ENCODE measurements at places on chromosomes 1 and 21.

DNA sequence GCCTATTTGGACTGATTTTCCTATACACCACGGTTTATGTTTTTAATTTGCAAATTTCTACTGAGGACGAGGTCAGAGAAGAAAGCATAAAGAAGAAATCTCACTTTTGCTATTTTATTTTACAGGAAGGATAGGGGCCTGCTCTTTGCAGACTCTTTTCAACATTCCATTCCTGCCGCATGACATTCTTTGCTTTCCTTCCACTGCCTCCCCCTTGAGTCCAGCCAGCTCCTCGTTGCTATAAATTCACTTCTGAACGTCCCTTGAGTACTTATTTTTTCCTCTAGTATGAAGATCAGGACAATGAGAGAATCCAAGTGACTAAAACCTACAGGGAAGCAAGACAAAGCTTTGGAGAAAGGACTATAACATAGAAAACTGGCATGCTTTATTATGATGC, 53.4 kb upstream of the PTGFR start:
- no peak for DNase-seq

DNA sequence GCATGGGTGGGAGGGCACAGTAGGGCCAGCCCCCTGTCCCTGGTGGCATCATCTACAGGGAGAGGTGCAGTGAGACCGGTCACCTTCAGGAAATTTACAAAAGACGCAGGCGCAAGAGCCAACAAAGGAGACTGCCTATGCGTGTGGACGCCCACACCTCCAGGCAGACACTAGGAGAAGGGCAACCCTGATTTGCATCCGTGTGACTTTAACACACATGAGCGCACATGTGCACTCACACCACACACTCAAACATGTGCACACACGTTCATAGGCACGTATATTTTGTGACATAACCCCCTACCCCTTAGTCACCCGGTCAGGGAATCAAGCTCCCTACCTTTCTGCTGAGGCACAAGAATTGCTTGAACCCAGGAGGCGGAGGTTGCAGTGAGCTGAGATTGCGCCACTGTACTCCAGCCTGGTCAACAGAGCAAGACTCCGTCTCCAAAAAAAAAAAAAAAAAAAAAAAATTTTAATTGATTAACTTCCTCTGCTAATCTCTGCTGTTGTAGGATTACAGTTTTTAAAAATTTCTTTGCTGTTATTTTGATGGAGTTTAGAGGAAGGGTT, 84.7 kb upstream of the SLC25A33 start:
- DNase-seq: no peak

DNA sequence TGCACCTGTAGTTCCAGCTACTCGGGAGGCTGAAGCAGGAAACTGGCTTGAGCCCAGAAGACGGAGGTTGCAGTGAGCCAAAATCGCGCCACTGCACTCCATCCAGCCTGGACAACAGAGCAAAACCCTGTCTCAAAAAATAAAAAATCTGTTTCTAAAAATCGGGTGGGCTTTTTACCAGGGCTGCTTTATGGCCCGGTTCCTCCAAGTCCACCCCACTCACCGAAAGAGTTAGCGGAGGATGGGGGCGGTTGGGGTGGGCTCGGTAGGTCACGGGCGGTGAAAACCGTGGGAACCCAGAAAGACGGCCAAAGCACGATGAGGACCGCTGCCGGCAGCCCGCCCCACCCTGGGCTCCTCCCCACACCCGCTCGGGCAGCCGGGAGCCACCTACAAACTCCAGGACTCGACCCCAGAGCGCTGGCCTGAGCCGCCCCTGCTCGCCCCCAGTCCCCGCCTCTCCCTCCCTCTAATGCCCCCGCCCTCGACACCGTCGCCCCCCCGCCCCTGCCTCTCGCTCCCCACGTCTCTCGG, 846 bp upstream of the PER3 start:
- peak; percentile 28 for DNase-seq

GRCh38 chr1:62229468-62229867, 34.8 kb downstream of the L1TD1 start:
- DNase-seq: no peak

- DNase-seq: no peak
Observed at GRCh38 chr1:153478047-153478691, 17.7 kb upstream of the S100A7 start.

DNA sequence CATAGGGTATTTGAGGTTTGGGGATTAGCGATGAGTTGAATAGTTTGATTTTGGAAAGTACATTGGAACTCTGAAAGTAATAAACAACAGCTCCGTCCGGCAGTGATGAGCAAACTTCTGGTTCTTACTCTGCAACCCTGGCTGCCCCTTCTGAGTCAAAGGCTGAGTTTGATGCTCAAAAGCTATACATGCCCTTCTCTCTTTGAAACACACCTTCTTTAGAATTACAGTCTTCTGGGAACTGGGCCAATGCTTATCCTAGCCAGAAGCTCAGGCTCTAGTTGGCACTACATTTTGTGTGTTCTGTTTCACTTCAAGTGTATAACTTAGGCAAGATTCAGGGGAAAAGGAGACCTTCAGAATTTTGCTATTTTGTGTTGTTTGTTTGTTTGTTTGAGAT, 9.3 kb downstream of the AHCYL1 start:
- no peak for DNase-seq

- no peak for DNase-seq
Observed at GRCh38 chr1:47843059-47843458, 154.1 kb downstream of the TRABD2B start.

- DNase-seq: no peak
Observed at GRCh38 chr1:65791396-65791795, 1.3 kb upstream of the PDE4B start.

DNA sequence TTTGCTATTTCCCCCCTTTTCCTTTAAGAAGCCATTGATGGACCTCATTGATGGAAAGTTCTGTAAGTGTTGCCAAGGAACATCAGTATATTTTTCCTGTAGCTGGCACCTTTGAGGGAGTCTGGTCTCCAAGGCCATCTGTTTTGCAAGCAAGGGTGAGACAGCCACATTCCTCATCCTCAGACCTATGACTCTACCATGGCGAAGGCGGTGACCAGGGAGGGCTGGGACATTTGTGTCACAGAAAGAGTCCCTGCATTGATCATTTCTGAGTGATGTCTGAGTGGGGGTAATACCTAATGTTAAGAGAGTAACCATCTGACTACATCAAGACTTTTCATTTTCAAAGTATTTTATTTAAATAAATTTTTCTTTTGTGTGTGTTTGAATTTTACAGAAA, 35.4 kb downstream of the KIAA0040 start:
- no peak for DNase-seq

DNA sequence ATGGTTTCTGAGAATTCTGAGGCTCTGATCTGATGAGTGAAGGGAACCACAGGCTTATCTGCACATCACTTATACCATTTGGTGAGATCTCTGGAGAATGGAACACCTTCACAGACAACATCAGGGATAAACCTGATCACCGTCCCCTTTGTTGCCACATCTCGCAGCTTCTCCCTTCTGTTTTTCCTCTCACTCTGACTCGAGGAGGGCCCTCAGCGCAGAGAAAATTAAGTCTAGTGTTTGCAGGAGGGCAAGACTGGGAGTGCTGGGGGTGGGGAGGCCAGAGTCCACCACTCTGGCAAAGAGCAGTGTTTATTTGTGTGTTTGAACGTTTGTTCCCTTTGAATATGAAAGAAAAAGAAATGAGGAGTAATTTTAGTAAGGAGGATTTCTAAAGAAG, 29.0 kb upstream of the BATF3 start:
- DNase-seq: no peak

DNA sequence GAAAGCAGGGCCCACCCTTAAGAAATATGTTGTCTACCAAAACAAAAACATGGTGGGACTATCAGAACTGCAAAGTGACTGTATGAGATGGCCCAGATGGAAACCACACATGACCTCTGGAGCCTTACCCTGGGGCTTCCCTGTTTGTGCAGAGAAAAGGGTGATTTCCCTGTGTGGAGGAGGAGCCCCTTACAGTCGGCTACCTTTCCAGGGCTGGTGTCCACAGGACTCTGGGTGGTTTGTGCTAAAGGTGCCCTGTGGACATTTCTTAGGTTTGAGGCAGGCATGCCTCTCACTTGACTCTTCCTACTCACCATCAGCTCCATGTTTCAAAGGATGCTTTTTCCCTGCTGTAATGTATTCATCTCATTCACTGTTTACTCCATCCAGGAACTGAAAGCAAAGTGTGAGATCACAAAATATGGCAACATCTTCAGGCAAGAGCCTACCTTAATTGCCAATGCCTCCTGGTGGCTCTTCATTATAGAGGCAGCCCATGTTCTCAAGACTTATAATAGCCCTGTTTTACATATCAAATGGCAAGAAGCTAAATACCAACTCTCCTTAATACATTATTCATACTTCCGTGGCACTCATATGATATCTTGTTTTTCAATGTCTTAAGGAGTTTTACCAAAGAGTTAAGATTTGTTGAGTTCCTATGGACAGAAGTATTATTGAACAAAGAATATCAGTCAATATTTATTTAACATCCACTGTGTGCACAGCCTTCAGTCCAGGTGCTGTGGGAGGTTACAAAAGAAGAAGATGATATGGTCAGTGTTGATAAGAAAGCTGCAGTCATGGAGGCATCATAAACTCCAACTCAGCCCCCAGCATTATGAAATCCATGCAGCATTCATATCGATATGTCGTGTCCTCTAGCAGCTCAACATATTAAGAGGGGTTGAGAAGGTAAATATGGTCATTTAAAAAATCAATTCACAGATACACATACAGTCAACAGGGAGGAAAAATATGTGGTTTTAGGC, 15.5 kb upstream of the TFF3 start:
- DNase-seq: no peak

Measured in CD4-positive, alpha-beta T cell treated with Interleukin-2 at 100 ng/mL for 4 hours (primary cell).